ENCODE measurements at places on chromosomes 3 and 15.

DNA sequence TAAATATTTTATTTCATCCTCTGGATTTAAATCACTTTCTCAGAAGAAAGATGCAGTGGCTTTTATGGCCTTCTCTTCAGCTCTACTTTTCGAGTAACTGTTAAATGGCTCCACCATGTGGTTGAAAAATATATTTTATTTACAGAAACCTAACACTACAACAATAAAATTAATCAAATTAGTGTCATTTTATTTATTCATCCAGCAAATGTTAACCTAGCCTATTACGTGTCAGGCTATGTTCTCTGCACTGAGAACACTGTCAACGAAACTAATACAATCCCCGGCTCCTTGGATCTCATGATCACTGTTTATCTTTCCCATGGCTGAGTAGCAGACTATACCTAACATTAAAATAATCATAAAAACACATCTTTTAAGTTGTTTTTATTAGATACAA is 148.0 kb upstream of the OSTN start:
- DNase-seq: peak; percentile 73

- peak; percentile 36 for DNase-seq
Measured at GRCh38 chr3:107206141-107206540, 171.1 kb upstream of the CCDC54 start.

- DNase-seq: no peak
Measured at GRCh38 chr3:134544316-134544715, 58.5 kb downstream of the CEP63 start.

GRCh38 chr15:69897471-69898237 is 200.1 kb downstream of the TLE3 start:
- peak; percentile 49 for DNase-seq

GRCh38 chr3:85758442-85758841 is 799.7 kb downstream of the CADM2 start:
- DNase-seq: no peak

GRCh38 chr3:66014651-66015050 is 24.1 kb downstream of the MAGI1 start:
- DNase-seq: no peak

GRCh38 chr15:74274470-74275038 is 38.4 kb downstream of the CCDC33 start:
- DNase-seq: no peak

DNA sequence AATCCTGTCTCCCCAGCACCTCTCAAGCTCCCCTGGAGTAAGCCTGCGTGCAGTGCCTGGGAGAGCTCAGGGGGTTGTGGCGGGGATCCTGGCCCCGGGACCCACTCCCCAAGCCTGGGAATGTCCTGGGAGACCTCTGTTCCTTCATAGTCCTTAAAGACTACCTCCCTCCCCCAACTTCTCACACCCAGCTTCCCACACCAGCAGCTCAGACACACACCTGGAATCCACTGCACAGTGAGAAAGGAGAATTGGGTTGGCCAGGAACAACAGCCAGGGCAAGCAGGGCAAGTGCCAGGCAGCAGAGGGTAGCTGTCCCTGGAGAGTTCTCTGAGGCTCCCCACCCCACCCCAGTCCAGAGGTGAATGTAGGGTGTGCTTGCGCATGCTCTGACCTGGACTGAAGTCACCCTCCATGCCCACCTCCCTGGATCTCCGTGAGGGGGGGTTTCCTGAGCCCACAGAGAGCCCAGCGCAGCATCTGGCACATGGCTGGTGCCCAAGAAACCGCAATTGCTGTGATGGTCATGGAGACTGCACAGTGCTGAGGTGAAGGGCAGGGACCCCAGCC is 22.2 kb downstream of the PSTPIP1 start:
- no peak for DNase-seq

- DNase-seq: no peak
Measured at GRCh38 chr3:67654844-67655177, 399 bp upstream of the SUCLG2 start.

DNA sequence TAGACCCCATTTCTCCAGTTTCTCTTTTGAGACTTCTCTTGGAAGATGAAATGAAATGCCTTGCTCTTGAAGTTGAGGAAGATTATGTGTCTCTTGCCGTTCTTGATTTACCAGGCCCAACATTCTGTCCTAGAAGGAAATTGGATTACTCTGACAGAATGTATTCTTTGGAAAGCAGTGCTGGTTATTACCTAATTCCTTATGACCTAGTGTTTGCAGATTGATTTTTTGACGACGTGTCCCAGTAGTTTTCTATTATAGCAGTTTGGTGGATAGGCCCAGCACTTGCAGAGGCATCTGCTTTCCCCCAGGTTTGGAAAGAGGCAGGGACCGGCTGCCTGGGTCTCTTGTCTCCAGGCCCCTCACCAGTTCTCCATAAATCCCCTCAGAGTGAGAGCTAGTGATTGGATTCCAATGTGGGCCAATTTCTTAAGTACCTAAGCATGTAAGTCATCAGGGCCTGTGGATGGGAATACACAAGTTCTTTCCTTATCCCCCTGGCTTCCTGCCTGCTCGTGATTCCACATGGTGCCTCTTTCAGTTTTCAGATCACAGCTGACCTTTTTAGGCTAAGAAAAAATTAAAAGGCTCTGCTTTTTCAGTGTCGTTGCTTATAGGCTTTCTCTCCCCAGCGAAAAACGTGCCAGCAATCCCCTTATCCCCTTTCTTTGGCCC is 50.2 kb downstream of the EPHB3 start:
- DNase-seq: no peak

GRCh38 chr3:52600258-52600657 is 63.9 kb downstream of the UQCC5 start:
- DNase-seq: no peak

DNA sequence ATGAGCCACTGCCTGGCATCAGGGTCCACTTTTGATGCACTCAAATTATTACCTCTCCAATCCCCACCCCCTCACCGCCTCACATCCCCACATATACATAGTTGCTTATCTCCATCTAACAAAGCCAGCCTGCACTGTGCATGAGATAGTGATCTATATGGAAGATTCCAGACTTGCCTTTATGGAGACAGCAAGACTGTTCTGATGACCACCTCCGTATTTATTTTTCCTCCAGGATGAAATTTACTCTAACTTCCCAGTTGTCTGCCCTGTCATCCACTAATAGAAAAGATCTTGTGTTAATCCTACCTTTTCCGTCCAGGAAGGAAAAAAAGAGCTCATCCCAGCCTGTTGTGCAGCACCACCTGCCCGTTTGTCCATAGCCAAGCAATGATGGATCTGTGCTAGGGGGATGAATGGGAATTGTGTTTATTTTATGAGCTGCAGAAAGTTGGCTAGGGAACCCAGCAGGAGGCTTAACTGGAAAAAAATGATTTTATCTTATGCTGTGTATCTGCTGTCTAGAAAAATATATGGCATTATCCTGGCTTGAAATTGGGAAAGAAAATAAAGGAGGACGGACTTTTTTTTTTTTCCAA is 114.5 kb downstream of the CD47 start:
- no peak for DNase-seq

DNA sequence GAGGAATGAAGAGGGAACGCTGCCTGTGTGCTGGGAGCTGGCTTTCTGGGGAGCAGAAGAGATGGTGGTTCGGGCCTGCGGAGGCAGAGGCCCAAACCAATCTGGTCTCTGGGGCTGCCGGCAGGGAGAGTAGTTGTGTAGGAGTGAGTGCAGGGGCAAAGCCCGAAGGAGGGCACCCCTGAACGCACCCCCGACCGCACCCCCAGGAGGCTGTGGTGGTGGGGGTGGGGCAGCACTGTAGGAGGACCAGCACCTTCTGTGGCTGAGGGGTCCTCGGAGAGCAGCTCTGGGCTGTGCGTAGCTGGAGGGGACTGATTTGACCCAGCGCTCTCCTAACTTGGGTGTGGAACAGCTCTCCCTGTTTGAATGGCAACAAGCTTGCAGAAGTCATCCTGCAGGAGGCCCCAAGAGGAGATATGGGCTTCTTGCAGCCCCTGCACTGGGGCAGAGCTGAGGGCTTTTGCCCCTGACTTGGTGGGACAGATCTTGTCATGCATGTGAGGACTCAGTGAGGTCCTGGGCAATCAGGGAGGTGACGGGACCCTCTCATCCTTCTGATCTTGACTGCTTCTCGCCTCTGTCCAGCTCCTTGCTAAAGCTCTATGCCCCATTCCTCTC is 26.1 kb downstream of the C15orf39 start:
- no peak for DNase-seq

DNA sequence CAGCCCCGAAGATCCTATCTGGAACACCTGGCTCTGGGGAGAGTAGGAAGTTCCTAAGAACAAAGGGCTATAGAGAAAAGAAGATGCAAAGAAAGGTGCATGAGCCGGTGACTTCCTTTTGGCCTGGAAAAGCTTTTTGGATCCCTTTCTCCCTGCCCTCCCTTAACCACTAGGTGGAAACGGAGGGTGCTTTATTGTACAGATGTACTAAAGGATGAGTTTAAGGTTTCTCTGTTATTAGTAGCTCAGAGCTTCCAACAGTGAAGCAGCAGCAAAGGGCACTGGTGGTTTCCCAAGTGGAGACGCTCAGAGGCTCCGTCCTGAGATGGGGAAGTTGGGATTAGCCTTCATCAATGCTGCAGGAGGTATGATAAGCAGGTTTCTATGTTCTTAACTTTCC is 5.9 kb upstream of the ADGRG7 start:
- no peak for DNase-seq

DNA sequence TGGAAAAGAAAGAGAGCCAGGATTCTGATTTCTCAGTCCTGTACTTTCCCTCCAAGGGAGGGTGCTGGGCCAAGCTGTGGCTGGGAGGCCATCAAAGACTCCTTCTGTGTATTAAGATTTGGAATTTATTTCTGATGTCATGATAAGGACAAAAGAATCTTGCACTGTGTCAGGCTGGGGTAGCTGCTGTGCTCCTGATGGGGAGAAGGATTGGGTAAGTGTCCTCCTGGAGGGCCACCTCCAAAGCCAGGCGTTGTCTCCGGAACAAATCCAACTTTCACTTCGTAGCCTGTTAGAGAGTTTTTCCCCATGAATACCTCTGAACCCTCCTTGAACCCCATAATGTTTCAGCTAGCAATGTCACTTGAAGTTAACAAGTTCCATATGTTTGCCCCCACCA is 29.9 kb downstream of the CLDN11 start:
- DNase-seq: no peak

DNA sequence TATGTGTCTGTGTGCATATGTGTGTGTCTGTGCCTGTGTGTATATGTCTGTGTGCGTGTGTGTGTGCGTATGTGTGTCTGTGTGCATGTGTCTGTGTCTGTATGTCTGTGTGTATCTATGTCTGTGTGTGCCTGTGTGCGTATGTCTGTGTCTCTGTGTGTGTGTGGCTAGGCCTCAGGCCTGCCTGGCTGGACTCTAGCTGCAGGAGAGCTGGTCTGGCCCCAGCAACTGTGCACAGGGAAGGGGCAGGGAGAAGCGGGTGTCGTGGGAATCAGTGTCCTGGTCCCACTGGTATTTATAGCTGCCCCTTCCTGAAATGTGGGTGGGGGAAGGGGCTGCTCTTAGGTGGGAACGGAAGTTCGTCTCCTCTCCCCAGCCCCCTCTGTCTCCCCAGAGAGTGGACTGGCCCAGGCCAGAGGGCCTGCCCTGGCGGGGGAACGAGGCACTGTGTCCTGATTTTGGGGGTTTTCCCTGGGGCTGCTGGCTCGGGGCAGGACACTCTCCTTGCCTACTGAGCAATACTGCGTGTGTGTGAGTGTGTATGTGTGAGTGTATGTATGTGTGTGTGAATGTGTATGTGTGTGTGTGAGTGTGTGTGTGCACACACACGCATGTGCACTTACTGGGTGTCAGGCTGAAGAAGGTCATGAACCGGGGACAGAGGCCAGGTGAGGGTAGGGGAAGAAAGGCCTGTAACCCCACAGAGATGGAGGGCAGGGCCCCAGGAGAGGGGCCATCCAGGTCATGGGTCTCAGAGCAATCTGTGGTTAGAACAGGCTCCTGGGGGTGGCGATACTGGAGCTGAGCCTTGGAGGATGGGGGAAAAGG is 6.6 kb downstream of the CSPG4 start:
- DNase-seq: no peak

DNA sequence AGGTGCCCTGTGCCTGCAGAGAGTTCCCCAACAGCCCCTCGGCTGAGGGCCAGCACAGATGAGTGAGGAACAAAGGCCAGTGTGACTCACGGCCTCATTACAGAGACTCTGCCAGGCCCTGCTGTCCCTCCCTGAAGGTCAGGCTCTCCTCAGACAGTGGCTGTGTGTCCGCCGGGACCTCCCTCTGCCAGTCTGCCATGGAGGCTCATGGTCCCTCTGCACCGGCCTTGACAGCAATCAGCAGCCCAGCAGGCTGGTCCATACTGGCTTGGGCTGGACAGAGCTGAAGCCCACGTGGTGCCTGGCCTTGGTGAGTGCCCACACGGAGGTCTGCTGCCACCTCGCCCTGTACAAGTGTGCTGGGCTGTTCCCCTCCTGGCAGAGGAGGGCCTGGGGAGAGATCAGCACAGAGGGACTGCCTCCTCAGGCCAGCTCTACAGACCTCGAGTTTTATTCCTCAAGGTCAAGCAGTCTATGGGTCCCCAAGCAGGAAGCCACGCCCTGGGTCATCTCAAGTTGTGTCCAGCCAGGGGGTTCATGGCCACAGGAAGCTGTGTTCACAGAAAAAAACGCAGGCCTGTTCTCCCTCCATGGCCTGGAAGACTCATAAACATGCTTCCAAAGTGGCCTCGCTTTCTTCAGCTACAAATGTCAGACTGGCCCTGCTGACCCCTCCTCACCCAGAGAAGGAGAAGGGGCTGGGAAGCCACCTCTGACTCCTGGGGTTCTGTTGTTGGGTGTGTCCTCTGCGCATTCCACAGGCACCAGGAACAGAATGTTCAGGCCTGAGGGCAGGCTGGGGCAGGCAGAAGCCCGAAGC is 27.0 kb downstream of the SLC41A3 start:
- DNase-seq: no peak

GRCh38 chr3:123568875-123569274 is 16.0 kb downstream of the HACD2 start:
- DNase-seq: no peak

DNA sequence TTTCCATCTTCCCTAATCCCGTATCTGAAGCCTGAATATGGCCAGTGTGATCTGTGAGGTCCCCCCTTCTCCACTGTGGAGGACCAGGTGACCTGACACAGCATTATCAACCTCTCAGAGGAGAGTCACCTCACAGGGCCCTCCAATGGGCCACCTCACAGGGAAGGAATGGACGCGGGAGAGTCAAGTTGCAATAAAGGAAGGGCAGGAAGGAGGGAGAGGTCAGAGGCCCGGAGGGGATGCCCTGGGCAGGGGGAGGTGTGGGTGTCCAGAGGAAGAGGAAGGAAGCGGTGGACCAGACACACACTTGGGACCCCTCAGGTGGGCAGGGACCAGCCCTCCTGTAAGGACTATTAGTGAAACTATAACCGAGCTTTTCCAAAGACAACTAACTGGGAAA is 14.6 kb upstream of the LRRC15 start:
- DNase-seq: no peak

GRCh38 chr3:71784914-71785531 is at the start of gene PROK2:
Gene PROK2, minus strand, starts transcription at chr3:71785148. Its CDS starts 96 bp downstream, at chr3:71785052.
- peak; percentile 1 for DNase-seq

Measured in NCI-H1417 (cell line).